ENCODE measurements at places on chromosomes 2 and 18.

- DNase-seq, result no peak
These were observed 26.4 kb downstream of the MARCHF7 start for GRCh38 chr2:159738509-159739390.

DNA sequence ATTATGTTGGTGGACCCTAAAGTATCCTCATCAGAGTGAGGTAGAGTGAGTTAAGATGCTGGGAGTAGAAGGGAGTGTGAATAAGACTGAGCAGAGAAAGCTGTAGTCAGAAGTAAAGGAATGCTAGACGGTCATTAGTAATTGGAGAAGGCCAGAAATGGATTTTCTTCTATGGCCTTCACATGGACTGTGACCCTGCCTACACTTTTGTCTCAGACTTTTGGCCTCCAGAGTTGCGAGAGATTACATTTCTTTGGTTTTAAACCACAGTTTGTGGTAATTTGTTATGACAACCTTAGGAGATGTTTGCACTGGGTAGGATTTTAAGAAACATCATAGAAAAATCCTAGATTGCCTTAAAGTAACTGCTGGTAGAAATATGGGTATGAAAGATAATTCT is 1267.7 kb upstream of the TMEFF2 start:
- DNase-seq, result no peak

GRCh38 chr18:13412901-13413300 is 194.3 kb downstream of the LDLRAD4 start:
- DNase-seq, result no peak

DNA sequence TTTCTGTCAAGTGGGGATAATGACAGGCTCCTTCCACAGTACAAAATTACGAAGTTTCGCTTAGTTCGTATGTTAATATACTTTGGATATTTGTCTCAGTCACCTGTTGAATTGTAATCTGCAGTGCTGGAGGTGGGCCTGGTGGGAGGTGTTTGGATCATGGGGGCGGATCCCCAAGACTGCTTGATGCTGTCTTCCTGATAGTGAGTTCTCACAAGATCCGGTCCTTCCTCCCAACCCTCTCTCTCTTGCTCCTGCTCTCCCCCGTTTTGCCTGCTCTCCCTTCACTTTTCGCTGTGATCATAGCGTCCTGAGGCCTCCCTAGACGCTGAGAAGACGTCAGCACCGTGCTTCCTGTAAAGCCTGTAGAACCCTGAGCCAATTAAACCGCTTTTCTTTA is 97.1 kb upstream of the EPB41L3 start:
- no peak for DNase-seq

GRCh38 chr18:39366656-39367055 is 1801.1 kb upstream of the CELF4 start:
- no peak for DNase-seq

DNA sequence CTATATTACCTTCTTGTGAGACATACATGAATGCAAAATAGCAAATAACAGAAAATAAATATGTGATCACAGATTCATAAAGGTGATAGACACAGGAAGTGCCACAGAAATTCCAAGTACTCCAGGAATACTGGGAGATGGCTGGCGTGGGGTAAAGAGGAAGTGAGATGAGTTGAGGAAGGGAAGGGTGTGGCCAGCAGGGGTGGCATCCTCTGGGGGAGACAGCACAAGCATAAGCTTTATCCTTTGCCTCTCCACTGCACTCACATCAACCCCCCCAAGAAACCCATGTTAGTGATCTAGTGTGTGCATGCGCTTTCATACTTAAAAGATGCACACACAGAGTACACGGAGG is 94.8 kb upstream of the B3GNT7 start:
- no peak for DNase-seq

GRCh38 chr2:8796878-8797550 is 40.4 kb downstream of the KIDINS220 start:
- DNase-seq, result no peak

- DNase-seq, result no peak
These were observed 149.5 kb upstream of the TMEM200C start for GRCh38 chr18:6044773-6045172.

GRCh38 chr18:57029761-57030160 is 117.1 kb upstream of the BOD1L2 start:
- no peak for DNase-seq

DNA sequence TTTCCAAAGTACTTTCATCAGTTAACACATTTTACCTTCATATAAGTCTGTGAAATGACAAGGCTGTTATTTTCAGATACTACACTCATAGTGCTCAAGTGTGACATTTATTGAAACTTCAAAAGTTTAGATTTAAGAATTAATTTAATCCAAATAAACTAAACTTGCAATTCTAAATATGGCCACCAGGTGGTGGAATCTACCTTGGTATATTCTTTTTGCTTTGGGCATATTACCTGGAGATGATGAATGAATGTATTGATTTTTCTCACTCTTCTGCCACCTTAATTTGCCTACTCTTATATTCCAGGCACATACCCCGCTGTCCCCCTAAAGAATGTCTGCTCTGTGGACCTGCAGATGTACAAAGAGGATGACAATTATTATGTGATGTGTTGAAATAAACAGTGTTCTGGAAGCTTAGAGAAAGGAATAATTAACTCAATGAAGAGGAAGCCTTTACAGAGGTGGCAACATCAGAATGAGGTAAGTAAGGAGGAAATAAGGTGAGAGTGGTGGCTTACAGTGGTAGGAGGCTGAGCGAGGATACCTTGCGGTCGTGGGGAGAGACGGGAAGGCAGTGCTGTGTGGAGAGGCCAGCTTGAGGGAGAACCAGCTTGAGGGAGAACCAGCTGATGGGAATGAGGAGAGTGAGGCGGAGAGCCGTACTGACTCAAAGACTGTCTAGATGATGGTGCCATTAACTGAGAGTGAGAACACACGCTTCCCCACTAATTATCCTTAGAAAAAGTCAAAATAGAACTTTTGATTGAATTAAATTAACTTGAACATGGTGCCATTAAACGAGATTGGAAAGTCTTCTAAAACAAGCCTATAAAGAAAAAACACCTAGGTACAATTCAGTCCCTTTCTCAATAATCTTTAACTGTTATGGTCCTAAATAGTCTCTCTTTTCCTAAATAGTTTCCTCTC is 179.5 kb downstream of the CELF4 start:
- no peak for DNase-seq

GRCh38 chr2:239143858-239144712 is 256.7 kb downstream of the HDAC4 start:
- DNase-seq, result peak; percentile 16

- DNase-seq, result no peak
These were observed 1.0 kb downstream of the CNNM3 start for GRCh38 chr2:96816836-96817702.
